GM04504 (cell line): ENCODE measurements at places on chromosomes 4 and X.

DNA sequence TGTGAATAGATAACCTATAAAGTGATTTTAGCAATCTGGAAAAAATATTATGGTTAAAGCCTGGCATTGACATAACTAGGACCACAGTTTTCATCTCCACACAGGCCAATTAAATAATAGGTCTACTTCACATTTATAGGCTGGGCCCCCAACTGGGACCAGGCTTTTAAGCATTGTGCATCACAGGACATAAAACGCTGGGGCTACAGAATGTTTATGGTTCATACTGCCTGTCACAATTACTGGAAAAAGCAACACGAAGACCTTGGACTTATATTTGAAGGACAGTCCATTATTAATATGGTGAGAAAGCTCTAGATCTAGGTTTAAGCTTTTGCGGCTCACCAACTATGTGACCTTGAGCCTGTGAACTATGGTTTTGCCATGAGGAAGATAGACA, 94.2 kb downstream of the MFAP3L start:
- no peak for DNase-seq

DNA sequence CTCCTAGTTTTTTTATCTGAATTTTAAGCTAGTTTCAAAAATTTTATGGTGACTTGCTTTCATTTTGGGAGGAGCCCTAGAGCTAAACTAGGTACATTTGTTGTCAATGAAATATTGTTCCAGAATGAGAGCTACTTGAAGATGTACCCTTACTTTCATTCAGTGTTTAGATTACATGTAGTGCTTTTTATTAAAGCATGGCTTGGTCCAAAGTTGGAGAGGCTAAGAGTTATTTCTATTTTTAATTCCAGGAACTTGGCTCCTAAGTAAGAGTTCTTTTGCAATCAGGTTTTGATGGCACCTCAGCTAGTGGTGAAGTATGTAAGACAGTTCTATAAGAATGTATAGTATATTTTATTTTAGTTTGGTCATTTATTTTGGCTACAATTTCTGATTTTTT, 165.5 kb downstream of the PRR32 start:
- no peak for DNase-seq

DNA sequence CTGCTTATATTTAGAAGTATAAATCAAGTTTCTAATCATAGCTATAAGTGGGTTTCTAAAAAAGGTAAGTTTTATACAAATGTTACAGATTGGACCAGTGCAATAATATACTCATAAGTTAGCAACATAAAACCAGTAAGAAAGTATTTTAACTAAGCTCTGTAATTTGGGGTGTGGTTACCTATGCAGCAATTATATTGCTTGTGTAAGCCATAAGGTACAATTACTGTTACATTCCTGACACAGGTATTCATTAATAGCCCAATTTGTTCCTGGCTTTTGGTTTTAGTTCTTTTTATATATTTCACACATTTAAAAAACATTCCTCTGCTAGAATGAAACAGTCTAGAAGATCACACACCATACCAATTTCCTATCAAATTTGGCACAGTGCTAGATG, 115.1 kb downstream of the FRYL start:
- DNase-seq: no peak

DNA sequence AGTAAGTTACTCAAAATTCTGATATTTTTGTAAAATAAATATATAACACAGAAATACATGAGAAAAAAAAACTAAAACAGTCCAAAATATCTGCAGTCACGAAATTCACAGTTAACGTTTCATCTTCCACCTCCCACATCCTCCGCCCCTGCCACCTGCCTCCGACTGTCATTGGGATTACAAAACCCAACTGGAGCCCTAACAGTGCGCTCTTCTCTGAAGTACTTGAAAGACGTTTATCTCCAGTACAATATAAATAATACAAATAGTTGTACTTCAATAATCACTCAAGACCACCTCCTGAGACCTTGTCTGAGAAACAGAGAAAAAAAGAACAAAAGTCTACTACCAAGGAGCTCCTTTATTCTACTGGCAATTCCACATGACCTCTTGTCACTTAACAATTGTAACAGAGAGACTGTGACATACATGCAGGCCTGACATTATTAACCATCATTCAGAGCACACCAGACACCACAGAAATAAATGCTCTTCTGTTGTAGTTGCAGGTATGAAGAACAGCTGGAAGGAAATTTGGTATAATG, 280.6 kb downstream of the PPP3CA start:
- no peak for DNase-seq

- DNase-seq: no peak
Measured at GRCh38 chr4:146063143-146063542, 112.4 kb upstream of the LSM6 start.

GRCh38 chr4:161714022-161714751, 449.6 kb downstream of the FSTL5 start:
- DNase-seq: peak; percentile 58

DNA sequence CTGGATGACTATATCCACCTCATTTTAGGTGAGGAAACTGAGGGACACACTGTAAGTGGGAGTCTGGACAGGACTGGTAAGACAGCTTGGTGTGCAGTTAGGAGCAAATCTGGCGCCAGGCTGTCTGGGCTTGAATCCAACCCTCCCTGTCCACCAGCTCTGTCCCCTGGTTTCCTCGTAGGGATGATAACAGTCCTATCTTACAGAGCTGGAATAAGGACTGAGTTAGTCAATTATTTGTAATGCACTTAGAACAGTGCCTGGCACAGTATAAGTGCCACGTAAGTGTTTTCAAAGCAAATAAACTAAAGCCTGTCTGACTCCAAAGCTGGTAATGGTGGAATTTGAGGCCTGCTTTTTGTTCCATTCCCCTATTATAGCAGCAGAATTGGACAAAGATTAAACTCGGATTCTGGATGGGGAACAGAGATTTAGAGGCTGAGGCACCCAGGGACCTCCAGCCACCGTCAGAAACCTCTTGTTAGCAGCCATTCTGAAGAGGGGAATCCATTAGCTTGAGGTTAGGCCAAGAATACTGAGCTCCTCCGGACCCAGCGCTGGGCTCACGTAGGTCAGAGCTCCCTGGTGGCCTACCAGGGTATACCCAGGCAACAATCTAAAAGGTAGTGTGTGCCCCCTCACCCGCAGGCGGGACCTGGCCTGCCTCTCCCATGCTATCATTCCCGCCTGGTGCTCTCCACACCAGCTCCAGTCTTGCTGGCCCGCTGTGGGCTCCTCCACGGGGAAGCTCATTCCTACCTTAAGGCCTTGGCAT, 102.1 kb downstream of the UCHL1 start:
- no peak for DNase-seq

- DNase-seq: no peak
Measured at GRCh38 chr4:133245226-133245625, 96.1 kb downstream of the PCDH10 start.

DNA sequence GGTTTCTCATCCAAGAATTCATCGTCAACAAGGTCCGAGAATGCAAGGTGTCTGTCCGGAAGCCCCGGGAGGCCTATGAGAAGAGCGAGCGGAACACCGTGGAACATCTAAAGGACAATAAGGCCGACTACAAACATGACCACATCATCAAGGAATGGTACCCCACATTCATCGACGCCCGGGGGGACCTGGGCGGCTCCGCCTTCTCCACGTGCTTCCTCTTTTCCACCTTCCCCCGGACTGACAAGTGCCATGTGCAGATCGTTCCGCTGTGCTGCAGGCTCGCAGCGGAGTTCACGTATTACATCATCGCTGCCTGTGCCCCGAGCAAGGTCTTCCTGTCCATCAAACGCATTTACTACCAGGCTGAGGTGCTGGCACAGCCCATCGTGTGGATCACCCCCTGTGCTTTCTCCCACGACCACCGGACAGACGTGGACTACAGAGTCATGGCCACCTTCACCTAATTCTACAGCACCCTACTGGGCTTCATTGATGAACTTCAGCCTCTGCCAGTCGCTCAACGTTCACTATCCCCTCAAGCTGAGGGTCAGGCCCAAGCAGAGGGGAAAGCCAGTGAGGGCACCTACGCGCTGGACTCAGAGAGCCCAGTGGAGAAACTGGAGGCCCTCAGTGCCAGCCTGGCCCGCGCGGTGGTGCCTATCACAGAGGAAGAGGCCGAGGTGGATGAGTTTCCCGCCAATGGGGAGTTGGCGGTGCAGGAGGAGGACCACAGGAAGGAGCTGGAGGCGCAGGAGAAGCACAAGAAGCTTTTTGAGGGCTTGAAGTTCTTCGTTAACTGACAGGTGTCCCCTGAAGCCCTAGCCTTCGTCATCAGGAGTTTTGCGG, 125.9 kb upstream of the PABPC4L start:
- no peak for DNase-seq

DNA sequence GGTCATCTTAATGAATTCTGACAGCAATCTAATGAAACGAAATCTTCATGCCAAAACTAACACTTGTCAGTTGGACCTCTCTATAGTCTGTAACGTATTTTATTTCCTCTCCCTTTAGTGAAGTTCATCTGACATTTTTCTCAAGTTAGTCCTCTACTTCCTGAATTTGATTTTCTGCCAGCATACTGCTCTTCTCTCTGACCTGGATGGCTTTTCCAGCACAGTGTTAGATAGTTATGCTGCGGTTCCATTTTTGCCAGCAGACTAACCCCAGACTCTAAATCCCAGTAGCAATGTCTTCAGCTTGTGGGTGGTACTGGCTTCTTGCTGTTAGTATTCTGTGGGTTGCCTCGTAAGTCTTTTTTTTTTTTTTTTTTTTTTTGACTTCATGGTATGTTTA, 146.7 kb upstream of the VEGFC start:
- DNase-seq: no peak

GRCh38 chrX:153885208-153885787, 675 bp downstream of the L1CAM start:
- no peak for DNase-seq
